ENCODE measurements at places on chromosomes 1 and 21. TPM values are rescaled to one million over a fixed set of nuclear protein-coding genes. Genes with fewer than 3 reads are reported as not detected.

DNA sequence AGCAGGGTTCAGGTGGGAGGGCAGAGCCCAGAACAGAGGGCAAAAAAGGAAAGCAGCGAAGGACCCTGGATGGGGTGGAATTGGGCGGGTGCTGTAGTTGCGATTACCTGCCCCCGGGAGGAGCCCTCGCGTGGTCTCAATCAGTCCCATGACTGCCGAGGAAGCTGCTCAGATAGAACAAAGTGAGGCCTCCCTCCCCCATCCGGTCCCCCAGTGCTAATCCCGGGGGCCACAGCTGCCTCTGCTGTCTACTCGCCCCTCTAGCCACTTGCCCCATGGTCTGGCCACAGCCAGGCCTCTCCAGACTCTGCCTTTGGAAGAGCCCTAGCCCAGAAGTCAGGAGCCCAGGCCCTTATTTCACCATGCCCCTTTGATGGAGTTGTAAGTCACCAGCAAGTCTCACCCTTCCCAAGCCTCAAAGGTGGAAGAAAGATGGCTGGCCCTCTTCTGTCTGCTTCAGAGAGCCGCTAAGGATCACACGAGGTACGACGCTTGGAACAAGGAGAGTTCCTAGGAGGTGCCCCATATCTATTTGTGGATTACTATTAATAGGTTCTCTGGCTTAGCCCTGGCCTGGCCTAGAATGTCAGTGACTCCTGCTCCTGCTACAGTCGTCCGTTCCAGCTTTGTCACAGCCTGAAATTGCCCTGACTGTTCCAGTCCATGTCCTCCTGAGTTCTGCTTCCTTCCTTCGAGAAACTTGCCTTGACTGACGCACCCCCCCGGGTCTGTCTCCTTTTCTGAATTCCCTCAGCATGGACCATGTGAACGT lies 16.4 kb downstream of the ECHDC2 start:
- no peak for DNase-seq

C8A gene
- 0.34 TPM for polyA plus RNA-seq

GRCh38 chr1:234932511-234933430 lies 195.9 kb downstream of the TOMM20 start:
- no peak for DNase-seq

KIF17 gene
- polyA plus RNA-seq: 1.2 TPM

MYOM3 gene
- 69.5 TPM for polyA plus RNA-seq

DNA sequence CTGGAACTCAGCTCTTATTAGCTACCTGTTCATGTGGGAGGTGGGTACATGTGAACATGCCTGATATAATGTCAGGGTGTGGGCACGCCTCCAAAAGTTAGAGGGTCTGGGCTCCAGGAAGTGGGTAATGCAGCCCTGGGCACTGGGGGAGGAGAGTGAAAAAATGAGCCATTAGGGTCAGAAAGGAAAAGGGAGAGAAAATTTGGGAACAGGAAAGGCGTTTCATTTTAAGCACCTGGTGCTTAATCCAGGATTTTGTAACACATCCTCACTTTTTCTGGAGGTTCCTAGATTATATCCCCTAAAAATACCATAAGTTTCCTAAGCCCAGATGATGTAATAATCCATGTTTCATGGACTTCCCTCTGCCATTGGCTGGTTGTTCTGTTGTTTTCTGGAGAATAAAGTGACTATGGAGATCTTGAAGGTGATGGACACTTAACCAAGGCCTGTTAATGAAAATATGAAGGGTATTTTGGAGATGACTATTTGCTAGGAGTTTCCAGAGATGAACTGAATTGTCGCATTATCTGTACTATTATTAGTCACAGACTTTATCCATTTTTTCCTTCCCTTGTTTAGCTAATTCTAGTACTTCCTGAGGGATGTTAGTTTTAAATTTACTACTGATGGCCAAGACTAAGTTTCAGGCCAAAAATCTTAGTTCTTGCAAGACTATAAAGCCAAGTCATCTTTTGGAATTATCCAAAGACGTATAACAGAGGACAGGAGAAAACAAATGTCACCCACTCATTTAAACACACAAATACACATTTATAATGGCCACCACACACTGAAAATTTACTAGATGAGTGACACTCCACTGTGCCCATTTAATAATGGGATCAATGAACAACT lies 24.4 kb upstream of the TARBP1 start:
- no peak for DNase-seq

DNA sequence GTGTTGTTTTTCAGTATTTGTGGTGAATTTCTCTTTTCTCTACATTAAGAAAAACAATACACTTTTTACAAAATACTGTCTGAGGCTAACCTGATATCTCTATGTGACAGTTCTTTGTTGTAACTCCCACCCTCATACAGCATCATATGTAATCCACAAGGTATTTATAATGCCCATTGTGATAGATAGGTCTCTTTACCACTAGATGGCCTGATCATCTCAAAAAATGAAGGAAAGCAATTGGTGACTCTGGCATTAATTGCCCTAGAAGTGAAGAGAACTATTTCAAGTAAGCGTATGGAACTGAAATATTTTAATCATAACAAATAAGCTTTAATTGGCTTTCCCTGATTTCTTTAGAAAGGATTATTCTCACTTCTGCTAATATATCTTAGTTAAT lies 36.2 kb upstream of the HFM1 start:
- DNase-seq: no peak

DNA sequence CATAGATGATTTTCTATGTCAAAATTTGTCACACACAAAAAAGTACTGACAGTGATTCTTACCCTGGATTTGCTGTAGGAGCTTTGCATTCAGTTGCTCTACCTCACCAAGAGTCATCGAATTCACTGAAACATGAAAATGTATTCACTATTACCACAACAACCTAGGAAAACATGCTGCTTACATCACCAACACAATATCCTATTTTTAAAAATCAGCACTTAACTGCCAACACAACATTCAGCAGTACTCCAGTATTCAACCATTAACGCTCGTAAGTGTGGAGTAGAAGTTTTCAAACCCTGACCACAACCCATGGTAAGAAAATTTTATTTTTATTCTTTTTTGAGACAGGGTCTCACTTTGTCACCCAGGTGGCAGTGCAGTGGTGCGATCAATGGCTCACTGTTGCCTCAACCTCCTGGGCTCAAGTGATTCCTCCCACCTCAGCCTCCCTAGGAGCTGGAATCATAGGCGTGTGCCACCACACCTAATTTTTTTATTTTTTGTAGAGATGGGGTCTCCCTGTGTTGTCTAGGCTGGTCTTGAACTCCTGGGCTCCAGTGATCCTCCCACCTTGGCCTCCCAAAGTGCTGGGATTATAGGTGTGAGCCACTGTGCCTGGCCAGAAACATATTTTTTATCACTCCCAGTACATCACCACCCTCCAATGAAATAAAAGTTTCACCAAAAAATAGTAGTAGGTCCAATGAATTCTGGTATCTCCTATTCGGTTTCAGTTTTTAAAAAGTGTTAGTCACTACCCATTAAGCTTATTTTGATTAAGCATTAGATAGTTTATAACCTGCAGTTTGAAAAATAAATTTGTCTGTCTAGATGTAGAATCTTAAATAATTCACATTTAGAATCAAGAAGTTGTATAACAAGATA lies 23.8 kb downstream of the C21orf91 start:
- no peak for DNase-seq

GRCh38 chr1:41850029-41850428 lies 68.7 kb downstream of the HIVEP3 start:
- no peak for DNase-seq

GRCh38 chr1:178530037-178530402 lies 17.1 kb downstream of the TEX35 start:
- peak; percentile 67 for DNase-seq

DNA sequence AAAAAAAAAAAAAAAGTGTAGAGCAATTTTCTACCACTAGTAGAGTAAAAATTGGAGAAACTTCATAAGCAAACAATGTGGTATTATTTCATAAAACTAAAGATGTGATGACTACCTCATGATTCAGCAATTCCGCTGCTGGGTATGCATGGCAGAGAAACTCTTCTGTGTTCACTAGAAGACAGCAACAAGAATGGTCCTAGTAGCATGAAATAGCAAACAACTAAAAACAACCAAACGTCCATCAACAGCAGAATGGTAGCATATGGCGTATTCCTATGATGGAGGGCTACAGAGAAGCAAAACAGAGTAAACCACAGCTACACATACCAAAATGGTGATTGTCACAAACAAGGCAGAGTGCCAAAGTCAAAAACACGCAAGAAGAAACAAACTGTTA lies 18.9 kb downstream of the HTR1D start:
- DNase-seq: no peak

DNA sequence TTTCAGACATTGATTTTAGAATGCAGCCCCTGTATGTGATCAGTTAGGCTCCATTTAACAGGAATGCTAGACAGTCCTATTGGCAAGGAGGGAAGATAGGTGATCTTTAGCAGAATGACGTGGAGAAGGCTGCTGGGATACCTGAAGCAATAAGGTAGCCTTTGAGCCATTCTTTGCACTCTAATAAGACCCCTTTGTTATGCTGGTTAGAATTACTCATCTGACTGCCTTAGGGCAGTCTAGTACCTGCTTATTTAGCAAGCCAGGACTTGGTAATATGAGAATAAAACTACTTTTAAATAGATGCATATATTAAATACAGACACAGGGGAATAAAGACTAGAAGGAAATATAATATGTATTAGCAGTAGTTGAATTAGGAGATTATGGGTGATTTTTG lies 29.1 kb downstream of the NGF start:
- DNase-seq: no peak

- no peak for DNase-seq
Measured at GRCh38 chr21:45468051-45468970, 63.3 kb downstream of the COL18A1 start.

- no peak for DNase-seq
Measured at GRCh38 chr21:36697851-36698384, 997 bp upstream of the SIM2 start.

DNA sequence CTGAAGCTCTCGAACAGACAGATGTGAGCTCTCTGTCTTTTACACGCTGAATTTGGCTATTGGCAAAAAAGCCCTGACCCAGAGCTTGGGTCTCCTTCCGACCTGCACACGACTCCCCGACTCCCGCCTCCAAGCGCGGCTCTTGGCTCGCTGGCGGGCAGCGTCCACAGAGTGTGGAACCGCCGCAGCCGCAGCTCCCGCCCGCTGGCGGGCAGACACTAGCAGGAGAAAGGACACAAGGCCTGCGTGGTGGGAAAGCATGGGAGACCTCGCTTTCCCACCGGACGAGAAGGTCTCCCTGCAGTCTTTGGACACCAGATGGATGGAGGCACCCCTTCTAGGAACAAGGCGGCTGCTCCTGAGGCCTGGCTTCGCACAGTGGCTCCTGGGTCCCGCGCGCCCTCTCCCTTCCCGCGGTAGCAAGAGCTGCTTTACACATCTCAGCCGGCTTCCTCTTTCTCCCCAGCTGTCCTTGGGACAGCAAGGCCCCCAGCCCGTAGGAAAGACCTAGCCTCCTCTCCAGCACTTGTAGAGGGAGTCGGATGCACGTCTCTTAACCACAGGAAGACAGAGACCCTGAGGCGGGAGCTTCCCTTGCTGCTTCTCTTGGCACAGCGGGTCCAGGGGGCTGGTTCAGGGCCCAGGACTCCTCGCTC lies 92.1 kb downstream of the PRKAB2 start:
- no peak for DNase-seq

DNA sequence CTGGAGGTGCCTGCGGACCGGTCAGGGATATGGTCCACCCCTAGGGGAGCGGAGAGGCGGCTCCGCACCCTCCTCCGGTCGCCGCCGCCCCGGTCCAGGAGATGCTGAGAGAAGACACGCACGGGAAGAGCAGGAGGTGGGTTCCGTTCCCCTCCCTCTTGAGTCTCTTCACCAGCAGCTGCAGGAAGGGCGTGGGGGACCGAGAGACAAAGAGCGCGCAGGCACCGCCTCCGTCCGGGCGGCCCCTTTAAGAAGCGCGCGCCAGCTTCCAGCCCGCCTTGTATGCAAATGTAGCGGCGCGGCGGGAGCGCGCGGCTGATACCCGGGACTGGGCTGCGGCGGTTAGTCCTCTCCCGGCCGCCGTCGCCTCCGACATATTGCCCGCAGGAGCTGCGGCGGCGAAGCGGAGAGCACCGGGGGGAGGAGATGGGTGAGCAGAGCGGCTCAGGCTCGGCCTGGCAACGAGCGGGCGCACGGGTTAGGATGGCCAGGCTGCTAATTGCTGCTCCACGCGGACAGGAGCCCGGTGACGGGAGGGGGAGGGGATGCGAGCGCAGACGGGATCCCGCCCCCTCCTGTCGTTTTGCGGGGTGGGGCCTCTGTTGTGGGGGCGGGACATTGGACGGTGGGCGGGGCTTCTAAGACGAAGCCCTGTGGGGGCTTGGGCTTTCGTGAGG lies at the start of gene TMEM39B:
TSS of gene TMEM39B (plus strand) at position 318 of the 677 bp plus-strand sequence. CDS start at position 427, 109 bp downstream.
- DNase-seq: peak; percentile 99

GJB4 gene
- polyA plus RNA-seq: 0.10 TPM

DNA sequence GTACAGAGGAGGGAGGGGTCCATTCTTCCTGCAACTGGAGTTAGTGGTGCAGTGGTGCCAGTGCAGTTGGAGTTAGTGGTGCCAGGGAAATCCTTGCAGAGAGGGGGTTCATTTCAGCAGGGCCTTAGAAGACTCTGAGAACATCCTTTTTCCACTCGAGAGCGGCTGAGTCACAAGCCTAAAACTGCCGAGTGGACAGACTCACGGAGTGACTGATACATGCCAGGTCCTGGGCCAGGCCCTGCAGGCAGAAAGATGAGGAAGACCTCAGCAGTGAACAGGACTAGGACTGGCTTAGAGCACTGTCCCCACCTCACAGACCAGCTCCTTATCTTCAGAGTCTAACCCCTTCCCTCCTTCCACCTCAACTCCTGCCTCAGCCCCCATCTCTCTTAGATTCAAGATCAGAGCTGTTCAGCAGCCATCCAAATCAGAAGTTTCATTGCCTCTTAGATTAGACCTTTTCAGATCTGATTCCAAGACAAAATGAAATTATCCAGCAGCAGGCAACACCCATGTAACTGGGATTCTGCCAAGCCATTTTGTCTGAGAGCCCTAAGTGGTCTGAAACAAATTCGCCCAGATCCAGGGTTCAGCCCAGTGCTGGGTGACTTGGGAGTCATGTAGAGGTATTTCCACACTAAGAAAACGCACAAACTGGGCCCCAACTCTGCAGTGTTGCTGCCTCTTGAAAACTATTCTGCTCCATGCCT lies 12.7 kb upstream of the IKBKE start:
- no peak for DNase-seq

RABGAP1L gene
- 51.9 TPM for polyA plus RNA-seq

PLA2G2F gene
- polyA plus RNA-seq: not detected

GRCh38 chr21:38077569-38077968 lies 161.3 kb upstream of the KCNJ6 start:
- no peak for DNase-seq

GRCh38 chr1:69511426-69512192 lies 56.1 kb upstream of the LRRC7 start:
- no peak for DNase-seq

DNA sequence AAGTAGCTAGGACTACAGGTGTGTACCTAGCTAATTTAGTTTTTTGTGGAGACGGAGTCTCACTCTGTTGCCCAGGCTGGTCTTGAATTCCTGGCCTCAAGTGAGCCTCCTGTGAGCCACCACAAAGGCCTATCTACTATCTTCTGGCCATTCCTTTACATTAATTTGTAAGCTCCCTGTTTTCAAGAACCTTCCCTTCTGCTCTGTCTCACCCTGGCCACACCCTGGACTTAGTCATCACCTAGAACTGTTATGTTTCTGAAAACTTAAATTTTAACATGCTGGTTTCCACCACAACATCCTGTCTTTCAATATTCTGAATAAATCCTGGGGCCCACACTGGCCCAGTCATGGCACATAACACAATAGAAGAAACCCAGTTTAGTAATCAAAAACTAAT lies 4.9 kb upstream of the B4GALT3 start:
- no peak for DNase-seq

CD5L gene
- polyA plus RNA-seq: 0.13 TPM

TMPRSS15 gene
- 0.01 TPM for polyA plus RNA-seq

All from large intestine (tissue), 12 donors.